NCI-H524 (cell line): ENCODE measurements at places on chromosomes 16 and 17.
A peak's percentile ranks its signal among the peaks of the same experiment; 100 is the strongest.

GRCh38 chr17:75138519-75138918 lies 7.0 kb upstream of the NT5C start:
- DNase-seq, result no peak

DNA sequence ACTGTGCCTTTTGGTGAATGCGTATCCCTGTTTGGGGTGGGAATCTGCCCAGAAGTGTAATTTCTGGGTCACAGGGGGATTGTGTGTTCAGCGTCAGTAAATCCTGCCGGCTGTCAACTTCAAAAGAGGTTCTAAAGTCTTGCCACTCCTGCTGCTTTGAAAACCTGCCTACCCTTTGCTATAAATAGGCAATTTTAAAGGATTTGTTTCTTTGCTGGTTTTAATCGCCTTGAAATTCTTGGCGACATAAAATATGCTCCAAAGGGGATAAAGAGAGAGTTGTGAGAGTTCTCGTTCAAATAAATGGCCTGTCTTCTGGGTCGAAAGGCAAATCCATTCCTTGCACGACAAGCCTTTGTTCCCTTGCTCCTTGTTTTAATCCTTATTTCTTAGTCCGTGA lies 143.4 kb downstream of the IRF8 start:
- no peak for DNase-seq

- DNase-seq, result peak; percentile 93
These were observed 15.5 kb upstream of the NFATC3 start for GRCh38 chr16:68069511-68070248.

GRCh38 chr17:57569021-57569420 lies 176.1 kb downstream of the CCDC182 start:
- no peak for DNase-seq

DNA sequence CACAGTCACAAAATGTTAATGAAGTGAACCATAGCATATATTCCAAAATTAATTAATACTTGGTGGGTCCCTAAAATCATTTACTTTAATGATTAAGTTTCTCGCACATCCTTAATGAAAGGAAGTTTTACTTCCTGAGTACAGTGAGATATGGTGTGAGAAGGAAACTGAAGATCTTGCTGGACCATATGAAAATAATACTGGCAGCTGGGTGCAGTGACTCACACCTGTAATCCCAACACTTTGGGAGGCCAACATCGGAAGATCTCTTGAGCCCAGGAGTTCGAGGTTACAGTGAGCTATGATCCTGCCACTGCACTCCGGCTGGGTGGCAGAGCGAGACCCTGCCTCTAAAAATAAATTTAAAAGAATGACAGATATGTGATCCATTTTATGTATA lies 62.5 kb downstream of the ABCA8 start:
- DNase-seq, result no peak

- no peak for DNase-seq
These were observed 453.3 kb downstream of the XYLT1 start for GRCh38 chr16:17017442-17017841.

- no peak for DNase-seq
These were observed 1.1 kb upstream of the UBE2I start for GRCh38 chr16:1308036-1308976.

DNA sequence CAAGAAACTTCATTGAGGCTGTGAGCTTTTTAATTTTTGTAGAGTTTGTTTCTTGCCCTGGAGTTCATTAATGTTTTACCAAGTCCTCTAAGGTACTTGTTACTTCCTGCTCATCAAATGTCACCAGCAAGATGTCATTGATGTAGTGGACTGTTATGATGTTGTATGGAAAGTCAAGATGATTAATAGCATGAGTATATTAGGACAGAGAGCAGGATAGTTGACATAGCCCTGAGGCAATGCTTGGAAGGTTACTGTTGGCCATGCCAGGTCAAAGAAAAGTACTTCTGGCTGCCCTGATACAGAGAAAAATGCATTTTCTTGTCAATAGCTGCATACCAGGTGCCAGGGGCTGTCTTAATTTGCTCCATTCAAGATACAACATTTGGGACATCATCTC lies 6.7 kb downstream of the KRTAP1-5 start:
- no peak for DNase-seq

DNA sequence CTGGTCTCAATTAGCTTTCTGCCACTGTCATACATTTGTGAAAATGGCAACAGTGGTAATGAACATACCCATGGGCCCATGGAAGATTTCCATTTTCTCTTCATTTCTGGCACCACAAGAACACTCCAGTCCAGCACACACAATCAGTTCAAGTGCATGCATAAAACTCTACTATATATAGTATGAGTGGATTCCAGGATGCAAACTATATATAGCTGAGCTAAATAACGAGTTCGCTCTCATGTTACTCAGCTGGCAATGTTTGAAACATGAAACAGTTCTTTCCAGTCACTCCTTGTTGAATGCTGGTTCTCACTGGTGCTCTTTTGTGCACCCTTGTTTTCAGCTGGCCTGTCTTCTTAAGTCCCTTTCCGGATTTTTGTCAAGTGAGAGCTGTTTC lies 75.2 kb upstream of the DHX40 start:
- DNase-seq, result no peak

GRCh38 chr17:10622617-10623485 lies 34.3 kb downstream of the MYH3 start:
- DNase-seq, result no peak

GRCh38 chr17:4970273-4970672 lies 2.7 kb upstream of the SPAG7 start:
- no peak for DNase-seq

DNA sequence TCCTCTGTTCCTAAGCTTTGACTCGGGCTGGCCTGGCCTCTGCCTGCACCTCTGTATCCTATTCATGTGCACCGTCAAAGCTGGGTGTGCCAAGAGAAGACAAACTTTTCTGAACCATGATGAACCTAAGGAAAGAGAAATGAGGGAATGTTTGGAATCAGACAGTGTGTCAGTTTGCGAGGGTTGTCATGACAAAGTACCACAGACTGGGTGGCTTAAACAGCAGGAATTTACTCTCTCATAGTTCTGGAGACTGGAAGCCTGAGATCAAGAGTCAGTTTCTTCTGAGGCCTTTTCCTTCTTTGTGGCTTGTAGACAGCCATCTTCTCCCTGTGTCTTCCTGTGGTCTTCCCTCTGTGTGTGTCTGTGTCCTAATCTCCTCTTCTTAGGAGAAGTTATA lies 129.0 kb downstream of the KATNIP start:
- no peak for DNase-seq

DNA sequence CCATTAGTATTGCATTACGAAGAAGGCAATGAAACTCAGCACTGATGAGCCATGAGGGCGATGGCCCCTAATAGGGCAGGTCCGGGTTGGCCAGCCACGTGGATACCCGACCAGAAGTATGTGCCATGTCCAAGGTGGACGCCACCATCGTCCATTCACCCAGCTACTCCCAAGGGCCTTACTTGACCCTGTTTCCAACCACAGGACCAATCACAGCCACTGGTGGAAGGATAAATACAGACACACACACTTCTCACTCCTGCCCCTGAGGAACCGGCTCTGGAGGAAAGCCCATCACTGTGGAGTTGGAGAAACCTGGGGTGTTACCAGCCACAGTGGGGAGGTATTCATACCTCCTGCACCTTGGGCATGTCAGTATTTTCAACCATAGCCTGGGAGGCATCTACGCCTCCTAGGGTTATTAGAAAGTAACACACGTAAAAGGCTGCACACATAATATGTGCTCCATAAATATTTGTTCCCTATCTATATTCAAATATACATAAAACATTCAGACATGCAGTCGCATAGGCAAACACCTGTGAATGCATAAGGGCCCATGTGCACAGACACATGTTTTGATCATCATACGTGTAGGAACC lies 5.4 kb upstream of the ITGA3 start:
- no peak for DNase-seq

DNA sequence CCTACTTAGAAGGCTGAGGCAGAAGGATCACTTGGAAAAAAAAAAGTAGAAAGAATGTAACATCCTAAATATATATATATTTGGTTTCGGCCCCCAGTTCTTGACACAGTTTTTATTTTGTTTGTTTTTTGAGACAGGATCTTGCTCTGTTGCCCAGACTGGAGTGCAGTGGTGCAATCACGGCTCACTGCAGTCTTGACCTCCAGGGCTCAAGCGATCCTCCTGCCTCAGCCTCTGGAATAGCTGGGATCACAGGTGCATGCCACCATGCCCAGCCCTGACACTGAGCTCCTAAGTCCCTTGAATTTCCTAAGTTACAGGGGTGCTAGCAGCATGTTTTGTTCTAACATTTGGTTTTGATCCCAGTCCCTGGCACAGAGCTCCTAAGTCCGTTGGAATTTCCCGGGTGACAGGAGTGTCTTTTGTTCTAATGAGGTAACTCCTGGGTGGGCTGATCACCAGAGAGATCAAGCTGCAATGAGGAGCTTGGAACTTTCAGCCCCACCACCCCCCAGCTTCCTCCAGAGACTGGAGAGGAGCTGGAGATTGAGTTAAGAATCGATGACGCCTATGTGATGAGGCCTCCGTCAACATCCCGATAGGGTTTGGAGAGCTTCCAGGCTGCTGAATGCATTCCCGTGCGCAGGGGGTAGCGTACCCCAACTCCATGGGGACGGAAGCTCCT lies 20.0 kb downstream of the MXRA7 start:
- no peak for DNase-seq

DNA sequence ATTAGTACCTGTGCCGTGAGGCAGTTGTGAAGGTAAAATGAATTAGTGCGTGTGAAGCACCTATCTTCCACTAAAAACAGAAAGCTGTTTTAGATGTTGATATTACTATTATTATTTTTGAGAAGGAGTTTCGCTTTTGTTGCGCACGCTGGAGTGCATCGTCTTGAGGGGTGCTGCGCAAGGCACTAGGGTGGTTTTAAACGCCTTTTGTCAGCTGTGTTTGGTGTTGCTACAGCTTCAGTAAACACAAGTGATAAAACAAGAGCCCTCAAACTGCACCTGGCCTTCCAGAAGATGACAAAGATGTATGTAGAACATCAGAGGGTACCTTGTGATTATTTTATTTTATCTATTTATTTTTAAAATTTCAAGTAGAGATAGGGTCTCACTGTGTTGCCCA lies 38.2 kb downstream of the PLCG2 start:
- DNase-seq, result no peak

- DNase-seq, result no peak
These were observed 17.7 kb upstream of the GFOD2 start for GRCh38 chr16:67736858-67737257.

- DNase-seq, result peak; percentile 97
These were observed at the start of gene PCGF2 for GRCh38 chr17:38748149-38748891. Gene PCGF2, minus strand, starts transcription at chr17:38748336. Its CDS starts 7,934 bp downstream, at chr17:38740402.

DNA sequence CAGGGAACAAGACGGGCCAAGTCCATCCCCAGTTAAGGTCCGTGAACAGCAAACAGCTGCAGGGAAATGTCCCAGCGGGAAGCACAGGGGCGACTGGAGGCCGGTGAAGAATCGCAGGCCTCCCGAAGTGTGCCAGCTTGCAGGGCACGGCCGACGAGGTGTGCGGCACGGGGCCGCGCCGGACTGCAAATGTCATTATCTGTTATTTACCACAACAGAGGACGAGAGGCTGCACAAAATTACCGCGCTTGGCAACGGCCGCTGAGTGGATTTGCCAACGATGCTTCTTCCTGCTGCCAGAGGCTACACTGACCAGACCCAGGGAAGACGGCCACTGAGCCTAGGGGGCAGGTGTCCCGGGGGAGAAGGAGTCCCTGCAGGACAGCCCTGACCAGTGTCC lies 53.1 kb downstream of the RPH3AL start:
- DNase-seq, result no peak

GRCh38 chr16:56341656-56342399 lies 83.5 kb downstream of the AMFR start:
- DNase-seq, result peak; percentile 59

- DNase-seq, result no peak
These were observed 18.7 kb downstream of the DHRS7C start for GRCh38 chr17:9772658-9773057.

GRCh38 chr17:82241926-82242697 lies 13.3 kb downstream of the SLC16A3 start:
- DNase-seq, result no peak

DNA sequence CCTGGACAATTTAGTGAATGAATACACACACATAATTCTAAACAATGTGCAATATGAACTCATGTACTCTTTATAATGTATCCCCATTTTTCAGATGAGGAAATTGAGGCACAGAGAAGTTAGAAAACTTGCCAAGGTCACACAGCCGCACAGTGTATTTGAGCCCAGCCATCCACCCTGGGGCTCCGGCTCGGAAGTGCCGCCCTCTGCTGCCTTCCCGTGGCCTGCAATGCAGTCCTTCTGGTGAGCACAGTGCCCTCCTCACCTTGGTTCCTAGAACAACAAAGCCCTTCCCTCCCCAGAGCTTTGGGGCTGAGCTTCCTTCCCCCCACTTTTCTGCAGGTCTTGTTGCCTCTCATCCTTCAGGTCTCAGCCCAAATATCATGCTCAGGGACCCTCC lies 63.7 kb downstream of the C16orf78 start:
- no peak for DNase-seq

- DNase-seq, result no peak
These were observed 2.7 kb downstream of the FHOD1 start for GRCh38 chr16:67244387-67245185.

GRCh38 chr16:85988306-85988705 lies 89.3 kb downstream of the IRF8 start:
- no peak for DNase-seq

GRCh38 chr16:65598621-65599020 lies 476.8 kb upstream of the CDH11 start:
- no peak for DNase-seq

- peak; percentile 80 for DNase-seq
These were observed 686 bp upstream of the MTSS2 start for GRCh38 chr16:70686376-70687101.

DNA sequence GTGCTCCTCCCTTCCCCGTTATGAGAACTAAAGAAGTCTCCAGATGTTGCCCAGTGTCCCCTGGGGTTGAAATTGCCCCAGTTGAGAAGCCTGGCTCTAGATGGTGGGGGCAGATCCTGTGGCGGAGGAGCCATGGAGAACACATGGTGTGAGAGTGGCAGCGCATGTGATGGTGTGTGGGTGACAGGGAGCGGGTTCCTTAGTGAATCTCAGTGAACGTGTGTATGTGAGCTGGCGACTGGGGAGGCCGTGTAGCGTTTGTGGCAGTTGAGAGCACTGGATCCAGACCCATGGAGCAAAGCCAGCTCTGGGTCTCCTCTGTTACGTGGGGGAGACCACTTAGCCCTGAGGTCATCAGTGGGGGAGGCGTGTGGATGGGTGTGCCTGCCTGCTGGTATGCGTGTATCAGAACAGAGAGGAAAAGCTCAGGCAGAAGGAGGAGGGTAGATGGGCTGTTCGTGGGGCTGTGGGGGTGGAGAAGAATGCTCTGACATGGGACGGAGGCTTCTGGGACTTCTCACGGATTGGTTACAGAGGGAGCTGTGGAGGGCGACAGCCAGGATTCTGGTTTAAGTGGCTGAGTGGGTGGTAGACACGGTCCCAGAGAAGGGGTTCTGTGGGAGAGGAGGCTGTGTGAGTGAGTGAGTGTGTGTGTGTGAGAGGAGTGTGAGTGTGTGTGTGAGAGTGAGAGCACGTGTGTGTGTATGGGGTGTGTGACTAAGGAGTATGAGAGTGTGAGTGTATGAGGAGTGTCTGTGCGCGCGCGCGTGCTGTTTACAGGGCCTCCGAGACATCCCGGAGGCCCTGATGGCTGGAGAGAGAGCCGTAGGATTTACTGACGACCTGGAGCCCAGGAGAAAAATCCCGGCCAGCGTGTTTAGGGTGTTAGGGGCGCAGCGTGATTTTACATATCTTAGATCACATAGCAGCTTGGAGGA lies 193.8 kb downstream of the SNX29 start:
- DNase-seq, result no peak
